ENCODE measurements at places on chromosomes 12 and 14.
A peak's percentile ranks its signal among the peaks of the same experiment; 100 is the strongest.

GRCh38 chr12:26034371-26035142 is 76.1 kb downstream of the RASSF8 start:
- DNase-seq = no peak

DNA sequence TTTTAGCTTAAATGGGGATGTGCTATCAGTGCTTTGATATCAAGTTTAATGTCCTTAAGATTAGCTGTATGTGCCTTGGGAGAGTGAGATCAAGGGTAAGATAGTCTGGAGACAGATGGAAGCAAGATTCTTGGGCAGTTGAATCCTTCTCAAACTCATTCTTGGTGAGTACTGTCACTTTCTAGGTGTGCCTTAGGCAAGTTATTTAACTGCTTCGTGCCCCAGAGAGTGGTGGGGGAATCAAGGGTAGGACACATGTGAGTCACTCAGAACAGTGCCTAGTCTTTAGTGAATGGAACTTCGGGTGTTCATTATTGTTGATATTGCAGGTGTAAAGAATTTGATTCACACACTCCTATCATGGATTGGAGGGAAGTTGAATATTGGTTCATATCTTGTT is 803.7 kb downstream of the DIO2 start:
- no peak for DNase-seq

DNA sequence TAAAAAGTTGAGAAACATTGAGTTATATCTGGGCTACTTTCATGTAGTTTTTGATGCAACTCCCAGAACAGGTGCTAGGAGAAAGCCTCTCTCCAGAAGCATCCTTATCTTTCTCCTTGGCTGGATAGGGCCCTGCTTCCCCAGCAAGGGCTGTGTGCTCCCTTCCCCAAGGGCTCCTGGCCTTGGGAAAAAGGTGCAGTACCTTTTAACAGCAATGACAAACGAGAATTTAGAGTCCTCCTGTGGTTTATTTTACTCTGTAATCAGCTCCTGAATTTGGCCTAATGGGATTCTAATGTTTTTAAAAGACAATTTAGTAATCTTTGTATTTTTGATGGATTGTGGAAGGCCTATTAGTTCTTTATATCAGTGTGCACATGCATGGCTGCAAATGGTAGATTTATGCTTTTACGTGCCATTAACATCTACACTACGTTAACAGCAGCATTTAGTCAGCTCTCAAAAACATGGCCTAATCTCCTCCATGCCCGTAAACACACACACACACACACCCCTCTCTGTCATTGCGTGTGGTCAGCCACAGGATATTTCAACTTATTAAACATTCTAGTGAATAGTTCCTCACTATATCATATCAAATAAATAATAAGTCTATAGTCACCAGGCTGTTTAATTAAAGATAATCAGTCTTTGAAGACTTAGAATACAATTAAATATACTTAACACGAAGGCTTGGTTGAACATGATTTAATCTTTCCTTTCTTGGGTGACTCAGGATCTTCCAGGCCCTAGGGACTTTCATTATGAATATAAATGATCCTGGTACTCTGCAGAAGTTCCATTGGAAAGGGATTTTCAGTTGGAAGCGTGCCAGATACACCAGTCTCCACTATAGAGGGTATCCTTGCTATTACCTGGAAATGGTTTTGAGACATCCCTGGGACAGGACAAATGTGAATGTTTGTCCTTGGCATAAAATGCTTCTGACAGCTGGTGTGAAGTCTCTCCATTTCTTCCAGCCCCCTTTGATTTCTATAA is 181.4 kb upstream of the PWP1 start:
- no peak for DNase-seq

DNA sequence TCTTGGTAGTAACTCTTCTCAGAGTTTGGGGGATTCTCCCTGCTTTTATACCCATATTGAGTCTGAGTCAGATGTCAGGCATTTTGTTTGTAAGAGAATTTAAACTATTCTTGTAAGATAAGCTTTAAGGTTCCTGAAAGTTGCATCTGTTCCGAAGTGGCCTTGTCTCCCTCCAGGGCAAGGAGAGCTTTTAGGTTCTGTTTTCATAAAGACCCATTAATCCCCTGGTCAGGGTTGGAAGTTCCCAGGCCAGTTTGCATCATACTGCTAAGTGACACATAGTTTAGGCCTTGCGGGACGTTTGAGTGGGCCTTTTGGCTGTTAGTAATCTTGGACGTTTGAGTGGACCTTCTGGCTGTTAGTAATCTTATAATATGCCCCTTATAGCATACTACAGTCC is 396.7 kb downstream of the NPAS3 start:
- no peak for DNase-seq

- no peak for DNase-seq
These were observed 72.9 kb downstream of the CDK17 start for GRCh38 chr12:96327346-96327745.

DNA sequence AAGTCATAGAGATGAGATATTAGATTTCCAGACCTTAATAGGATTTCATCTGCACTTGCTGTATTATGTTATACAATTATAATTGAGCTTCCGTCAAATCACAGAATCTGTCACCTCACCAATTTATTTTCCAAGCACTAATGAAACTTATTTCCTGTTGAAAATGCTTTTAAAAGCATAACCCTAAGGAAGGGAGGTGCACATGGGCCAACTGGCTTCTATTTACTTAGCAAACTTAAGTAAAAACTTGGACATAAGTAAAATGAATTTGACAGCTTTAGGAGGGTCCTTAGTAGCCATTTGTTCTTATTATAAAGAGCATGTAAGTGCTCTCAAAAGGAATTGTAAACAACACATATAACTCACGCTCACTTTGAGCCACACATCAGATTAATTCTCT is 462.2 kb upstream of the TMPO start:
- no peak for DNase-seq

DNA sequence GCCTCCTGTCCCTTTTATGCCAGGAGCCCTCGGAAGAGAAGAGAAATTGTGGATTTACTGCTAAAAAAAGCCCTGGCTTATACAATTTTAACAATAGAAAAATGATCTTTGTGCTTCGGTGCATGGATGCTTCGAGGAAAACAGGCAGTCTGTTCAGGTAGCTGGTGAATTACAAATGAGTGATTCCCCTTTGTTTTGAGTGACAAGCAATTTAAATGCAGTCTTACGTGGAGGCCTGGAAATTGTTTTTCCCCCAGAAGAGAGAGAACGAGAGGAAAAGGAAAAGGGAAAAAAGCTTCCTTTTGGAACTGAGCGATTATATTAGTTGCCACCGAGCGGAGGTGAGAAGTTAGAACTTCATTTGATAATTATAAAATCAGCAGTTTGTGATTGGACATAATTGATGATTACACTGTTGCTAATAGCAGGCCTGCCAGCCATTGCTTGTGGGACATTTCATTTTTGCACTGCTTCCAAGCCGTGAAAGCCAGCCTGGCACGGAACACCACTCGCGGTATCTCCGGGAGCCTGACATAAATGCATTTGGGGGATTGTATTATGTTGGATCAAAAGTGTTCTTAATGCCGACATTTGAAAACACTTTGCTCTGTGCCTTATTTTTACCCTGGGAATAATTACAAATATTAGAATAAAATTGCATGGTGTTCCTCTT is 117.7 kb downstream of the PHETA1 start:
- no peak for DNase-seq

DNA sequence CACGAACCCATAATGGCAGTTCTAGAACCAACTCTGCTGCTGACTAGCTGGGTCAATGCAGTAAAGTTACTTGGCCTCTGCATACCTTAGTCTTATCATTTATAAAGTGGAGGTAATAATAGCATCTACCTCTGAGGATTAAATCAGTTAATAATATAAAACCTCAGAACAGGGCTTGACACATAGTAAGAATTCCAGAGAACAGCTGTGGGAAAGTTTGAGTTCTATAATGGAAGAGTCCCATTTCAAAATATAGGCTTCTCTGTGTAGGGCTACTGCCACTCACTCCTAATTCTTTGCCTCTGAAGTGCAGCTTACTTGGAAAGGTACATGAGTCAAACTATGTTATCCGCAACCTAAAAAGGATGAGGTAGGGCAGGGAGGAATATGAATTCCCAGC is 269.2 kb upstream of the PRKD1 start:
- DNase-seq = no peak

DNA sequence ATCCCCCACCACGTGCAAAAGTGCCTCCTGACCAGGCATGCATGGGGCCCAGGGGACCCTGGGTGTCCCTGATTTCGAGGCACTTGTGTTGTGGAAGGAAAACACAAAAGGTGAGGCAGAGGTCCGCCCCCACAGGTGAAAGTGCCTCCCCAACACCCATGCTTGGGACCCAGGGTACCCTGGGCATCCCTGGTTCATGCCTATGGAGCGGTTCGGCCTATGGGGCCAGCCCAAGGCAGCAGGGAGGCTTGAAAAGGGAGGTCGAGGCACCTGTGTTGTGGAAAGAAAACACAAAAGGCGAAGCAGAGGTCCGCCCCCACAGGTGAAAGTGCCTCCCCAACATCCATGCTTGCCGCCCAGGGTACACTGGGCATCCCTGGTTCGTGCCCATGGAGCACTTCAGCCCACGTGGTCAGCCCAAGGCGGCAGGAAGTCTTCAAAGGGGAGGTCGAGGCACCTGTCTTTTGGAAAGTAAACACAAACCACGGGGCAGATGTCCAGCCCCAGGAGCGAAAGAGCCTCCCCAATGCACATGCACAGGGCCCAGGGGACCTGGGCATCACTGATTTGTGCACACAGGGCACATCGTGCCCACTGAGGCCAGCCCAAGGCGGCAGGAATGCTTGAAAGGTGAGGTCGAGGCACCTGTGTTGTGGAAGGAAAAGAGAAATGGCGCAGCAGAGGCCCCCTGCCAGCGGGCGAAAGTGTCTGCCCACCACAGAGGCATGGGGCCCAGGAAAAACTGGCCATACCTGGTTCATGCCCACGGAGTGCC is 375.5 kb downstream of the ALG10 start:
- no peak for DNase-seq

- DNase-seq = peak; percentile 86
These were observed 2.8 kb upstream of the SMUG1 start for GRCh38 chr12:54191550-54192022.

GRCh38 chr12:53380794-53381730 is 1.1 kb downstream of the SP1 start:
- no peak for DNase-seq

DNA sequence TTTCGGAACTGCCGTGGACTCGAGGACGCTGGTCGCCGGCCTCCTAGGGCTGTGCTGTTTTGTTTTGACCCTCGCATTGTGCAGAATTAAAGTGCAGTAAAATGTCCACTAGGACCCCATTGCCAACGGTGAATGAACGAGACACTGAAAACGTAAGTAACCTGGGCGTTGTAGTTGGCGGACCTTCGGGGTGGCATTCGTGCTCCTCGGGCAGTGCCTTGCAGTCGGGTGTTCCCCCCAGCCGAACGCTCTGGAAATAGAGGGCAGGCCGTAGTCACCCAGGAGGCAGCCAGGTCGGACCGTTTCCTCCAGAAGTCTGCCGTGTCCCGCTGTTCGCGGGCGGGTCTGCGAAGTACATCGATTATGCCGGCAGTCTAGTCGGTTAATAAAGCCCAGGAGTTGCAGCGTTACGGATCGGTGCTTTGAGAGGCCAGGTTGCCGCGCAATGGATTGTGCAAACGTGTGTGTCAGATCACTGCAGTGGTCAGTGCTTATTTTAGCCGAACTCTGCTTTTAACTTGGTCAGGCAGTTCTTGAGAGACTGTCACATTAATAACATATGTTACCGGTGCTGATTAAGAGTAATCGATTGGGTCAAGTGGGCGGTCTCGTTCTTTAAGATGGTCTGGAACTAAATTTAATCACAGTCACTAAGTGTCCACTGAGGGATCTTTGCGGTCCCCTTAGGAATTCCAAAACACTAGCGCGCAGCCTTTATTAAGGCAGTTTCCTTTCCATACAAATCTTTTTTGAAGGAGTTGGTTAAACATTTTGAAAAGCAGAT is 906 bp downstream of the MARK3 start:
- DNase-seq = peak; percentile 29

DNA sequence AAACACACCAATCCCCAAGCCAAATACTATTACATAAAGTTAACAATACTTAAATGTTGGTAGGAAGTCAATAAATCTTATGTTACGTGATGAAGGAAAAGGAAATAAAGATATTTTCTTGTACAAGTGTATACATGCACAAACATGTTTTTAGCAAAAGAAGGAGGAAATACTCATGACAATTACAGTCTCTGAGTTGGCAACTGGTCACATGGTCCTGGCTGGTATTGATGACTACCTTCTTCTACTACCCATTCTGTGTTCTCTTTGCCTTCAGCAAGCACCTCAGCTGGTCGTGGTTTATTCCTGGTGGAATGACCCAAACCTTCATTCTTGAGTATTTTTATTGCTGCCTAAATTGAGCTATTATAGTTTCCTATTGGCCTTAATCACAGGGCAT is 84.8 kb downstream of the PLBD1 start:
- no peak for DNase-seq

GRCh38 chr12:29160230-29160629 is 11.2 kb downstream of the FAR2 start:
- no peak for DNase-seq

DNA sequence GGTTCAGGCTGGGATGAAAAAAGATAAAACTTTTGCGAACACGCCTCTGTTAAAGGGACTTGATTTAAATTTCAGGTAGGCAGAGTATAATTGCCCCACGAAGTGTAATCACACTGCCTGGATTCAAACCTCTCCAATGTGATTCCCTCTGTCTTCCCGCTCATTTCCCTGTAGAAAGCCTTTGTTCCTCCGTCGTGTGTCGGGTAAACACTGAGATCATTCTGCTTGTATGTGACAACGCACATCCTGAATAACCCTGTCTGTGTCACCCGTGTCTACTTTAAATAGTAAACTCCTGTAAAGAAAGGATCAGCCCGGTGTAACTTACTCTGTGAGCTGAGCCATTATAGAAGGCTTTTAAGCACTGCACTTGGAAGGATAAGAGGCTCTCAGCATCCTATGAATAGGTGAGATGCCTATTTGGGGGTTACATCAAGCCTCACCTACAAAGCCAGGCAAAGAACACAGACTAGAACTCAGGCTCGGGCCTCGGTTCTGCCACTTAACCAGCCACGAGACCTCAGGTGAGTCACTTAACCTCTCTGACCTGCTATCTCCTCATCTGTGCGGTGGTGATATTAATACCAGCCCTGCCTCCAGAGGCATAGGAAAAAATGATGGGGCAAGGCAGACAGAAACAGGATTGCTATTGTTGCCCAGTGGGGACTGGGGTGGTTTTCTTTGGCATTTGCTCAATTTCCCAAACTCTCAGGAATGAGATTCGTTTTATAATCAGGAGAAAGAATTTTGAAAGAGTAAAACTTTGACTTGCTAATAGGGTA is 74.2 kb downstream of the RBM19 start:
- DNase-seq = no peak

DNA sequence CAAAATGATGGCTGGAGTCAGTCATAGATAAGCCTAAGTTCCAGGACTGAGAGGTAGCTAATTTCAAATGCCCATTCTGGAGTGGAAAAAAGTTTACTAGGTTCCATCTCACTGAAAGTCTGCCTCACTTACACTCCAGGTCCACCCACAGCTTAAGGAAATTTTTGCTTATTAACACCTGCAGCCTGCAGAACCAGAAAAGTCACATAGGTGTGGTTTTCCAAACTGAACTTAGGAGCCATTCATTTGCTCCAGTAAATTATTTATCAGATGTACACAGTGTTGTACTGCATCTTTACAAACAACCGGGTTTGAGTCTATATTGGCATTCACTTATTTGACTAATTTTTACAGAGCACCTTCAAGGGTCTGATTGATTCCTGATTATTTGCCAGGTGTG is 157.4 kb upstream of the ARID2 start:
- DNase-seq = no peak

Data from HuH-7.5 (cell line).